ENCODE measurements at places on chromosomes 1 and 21.

DNA sequence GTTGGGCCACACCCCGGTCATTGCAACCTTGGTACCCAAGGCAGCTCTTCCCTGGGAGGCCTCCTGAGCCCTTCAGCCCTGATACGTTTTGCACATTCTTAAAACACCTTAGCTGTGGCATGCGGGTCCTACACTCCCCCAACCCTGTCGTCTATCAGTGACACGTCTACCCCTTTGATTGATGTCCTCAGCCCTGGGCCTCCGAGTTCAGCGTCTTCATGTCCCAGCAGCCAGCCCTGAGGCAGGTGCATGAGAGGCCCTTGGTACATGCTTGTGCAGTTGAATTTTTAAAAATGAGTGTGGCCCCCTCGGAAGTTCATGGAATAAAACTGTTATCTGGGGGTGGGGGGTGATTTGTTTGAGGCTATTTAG lies 38.9 kb upstream of the ADARB1 start:
- no peak for DNase-seq

- DNase-seq: peak; percentile 62
Measured at GRCh38 chr1:234149217-234149616, 224.0 kb upstream of the COA6 start.

DNA sequence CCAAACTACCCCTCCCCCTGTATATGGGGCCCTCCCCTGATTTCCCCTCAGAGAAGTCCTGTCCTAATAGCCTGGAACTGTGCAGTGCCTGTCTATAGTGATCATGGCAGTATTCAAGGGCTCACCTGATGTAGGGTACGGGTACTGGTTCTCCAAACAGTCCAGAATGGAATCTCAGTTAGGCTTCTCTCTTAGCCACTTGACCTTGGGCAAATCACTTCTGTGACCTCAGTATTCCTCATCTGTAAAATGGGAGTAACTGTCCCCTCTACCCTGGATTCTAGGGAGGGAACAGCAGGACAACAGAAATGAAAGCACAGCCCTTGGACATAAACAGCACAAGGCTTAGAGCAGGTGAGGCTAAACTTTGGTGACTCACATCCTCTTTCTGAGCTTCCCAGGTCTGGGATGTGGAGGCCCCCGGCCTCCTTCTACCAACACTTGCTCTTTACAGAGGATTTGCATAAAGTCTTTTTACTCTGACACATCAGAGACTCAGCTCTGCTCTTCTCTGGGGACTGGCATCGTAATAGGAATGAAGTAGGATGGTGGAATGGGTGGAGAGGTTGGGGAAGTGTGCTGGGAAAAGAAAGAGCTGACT lies 20.0 kb upstream of the PDZK1IP1 start:
- DNase-seq: peak; percentile 35

DNA sequence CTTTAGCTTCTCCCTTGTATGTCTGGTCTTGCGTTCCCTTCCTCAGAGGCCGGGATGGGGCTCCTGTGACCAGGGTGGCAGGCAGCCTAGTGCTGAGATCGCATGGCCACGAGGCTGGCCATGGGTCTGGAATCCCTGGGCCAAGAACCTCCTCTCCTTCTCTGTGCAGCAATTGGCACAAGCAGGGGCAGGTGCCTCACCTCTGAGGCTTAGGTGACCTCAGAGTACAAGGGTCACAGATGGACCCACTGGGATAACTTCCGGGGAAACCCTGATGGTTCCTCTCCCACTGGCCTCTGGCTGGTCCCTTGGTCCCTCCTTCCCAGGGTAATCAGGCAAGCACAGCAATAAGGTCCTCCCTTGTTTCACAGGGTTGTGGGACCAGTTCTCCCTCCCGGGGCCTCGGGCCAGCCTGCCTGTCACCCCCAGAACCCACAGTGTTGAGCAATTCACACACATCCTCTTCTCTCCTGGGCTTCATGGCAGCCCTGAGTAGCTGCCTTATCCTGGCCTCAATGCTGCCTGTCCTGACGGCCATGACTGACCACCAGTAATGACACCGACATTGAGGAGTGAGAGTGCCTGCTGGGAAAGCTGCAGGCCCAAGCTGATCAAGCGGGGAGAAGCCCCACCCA lies 38.6 kb downstream of the BMP8A start:
- no peak for DNase-seq

DNA sequence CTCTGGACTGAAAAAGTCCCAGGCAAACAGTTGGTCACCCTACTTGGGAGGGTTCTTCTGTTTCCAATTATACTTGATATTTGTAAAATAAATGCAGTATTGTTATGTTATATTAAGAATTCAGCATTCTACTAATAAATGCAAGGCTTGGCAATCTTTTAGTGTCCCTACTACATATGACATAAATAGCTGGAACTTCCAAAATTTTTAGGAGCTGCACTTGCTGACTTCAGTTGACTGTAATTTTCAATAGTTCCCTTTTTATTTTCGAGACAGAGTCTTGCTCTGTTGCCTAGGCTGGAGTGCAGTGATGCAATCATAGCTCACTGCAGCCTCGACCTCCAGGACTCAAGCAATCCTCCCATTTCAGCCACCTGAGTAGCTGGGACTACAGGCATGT lies 20.0 kb downstream of the FOXD3 start:
- DNase-seq: no peak

Data from RCC 7860 (cell line).